ENCODE measurements at places on chromosomes 6 and 20. TPM values are rescaled to one million over a fixed set of nuclear protein-coding genes. Genes with fewer than 3 reads are reported as not detected.

DNA sequence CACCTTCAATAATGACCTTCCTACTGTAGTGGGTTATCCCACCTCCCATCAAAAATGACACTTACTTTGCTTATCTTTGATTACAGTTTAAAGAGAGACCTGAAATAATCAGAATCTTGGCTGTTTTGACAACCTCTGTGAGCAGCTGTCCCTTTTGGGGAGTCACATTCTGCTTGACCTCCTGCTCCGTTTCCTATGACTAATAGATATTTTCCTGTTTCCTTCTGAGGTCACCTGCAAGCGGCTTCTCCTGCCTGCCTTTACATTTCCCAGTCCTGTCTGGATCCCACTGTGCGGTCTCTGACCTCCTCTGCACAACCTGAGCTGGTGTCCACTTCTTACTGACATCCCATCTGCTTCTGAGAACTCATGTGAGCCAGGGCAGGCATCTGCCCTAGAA, 54.2 kb downstream of the TRAM2 start:
- DNase-seq: no peak

DNA sequence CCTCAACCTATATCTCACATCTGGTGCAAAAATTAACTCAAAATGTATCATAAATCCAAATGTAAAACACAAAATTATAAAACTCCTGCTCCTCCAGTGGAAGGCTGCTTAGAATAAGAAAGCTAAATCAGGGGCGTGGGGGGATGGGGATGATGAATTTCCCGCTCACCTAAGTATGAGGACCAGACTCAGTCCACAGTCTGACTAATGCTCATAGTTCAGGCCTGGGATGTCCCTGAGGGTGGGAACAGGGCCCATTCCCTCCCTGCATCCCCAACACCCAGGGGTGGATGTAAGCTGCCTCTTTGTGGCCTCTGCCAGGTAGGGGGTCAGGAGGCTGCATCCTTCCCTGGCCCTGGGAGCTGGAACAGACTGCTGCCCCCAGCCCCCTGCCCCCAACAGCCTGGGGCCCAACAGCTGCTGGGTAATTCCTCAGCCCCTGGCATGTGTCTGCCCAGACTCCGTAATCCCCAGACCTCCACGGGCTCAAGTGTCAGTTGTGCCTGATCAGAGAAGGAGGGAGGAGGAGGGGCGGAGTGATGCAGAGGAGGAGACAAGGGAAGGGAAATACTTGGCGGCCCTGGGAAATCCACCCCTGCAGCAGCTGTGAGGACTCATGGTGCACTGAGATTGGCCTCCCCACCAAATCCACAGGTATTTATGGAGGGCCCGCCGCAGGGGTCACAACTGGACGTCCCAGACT, 224.5 kb downstream of the PREX1 start:
- DNase-seq: no peak

DNA sequence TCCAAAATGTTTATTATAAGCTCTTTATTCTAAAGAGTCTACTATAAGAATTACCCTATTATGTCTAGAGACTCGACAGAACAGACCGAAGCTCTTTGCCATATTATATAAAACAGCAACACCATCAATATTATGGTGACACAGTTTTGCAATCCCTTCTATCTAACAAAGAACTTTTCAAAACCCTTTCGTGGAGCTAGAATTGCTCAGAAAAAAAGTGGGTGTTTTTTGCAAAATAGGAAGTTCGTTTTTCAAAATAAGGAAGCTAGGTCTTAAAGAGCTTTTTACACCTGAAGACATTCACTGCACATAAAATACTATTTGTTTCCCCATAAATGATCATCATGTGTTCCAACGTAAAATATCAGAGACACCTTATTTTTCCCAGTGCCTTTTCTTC, 240.0 kb downstream of the FOXC1 start:
- DNase-seq: no peak

Gene FAM217A
- total RNA-seq: 0.09 TPM

DNA sequence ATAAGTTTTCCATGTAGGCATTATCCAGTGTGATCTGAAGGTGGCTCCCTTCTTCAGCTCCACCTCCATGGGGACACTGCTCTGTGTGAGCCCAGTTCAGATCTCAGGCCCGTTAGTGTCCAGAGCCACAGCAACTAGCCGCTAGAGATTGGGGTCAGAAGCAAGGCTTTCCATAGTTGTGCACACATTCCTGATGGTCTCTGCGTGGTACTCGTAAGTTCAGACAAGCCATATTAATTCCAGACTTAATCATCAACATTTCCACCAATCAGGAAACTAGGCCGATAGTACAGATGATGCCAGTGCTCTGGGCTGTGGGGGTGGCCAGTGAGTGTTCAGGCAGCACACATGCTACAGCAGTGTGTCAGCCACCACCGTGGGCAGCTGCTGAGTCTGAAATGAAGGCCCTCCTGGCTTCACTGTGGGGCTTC, 17.5 kb upstream of the SYNCRIP start:
- DNase-seq: no peak

- DNase-seq: peak; percentile 53
Measured at GRCh38 chr6:36679043-36679833, 724 bp downstream of the CDKN1A start.

Gene CDH26
- total RNA-seq: 3.3 TPM

- DNase-seq: no peak
Measured at GRCh38 chr6:30888816-30889495, 4.6 kb downstream of the DDR1 start.

Gene NEDD9
- total RNA-seq: 18.1 TPM

GRCh38 chr6:153673225-153673624, 365.8 kb upstream of the OPRM1 start:
- no peak for DNase-seq

Gene ABCC10
- total RNA-seq: 46.8 TPM

DNA sequence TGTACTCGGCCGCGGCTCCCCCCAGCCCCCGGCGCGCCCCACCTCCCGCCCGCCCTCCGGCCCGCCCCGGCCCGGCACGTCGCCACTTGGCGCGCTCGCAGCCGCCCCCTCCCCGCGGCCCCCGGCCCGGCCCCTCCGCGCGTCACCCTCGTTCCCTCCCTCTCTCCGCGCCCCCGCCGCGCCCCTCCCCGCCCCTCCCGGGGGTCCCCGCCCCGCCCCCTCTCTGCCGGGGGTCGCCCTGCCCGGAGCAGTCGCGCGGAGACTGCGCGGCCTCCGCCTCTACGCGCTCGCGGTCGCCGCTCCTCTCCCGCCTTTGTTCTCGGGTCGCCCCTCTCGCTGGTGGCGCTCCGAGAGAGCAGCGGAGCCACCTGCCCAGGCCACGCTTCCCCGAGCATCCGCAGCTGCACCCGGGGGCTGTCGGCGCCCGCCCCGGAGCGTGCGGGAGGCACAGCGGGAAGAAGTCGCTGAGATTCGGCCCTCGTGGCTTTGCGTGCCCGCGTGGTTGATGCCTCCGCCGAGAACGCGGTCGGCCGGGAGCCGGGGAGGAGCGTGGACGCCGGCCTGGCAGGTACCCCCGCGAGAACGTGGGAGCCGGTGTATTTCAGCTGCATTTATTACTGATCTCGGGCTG, at the start of gene PHF10:
Gene PHF10 (minus strand): TSS at position 7 of the 631 bp plus-strand sequence. CDS start 569 bp downstream, outside the sequence.
- peak; percentile 15 for DNase-seq

DNA sequence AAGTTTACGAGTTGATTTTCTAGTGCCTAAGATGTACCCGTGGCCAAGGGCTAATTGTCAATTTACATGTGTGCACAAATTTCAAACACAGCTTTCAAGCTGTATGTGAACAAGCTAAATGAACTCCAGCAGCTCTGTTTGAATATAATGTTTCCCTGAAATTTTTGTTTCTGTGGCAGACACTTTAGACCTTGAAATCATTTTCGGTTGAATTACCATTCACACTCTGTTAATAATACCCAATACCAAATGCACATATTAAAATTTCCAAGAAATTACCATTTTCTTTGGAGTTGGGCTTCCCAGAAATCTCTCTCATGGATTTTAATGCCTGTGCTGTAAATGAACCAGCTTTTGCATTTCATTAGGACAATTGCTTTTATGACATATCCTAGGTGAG, 506.1 kb upstream of the ID4 start:
- no peak for DNase-seq

GRCh38 chr6:166325383-166326042, 16.8 kb downstream of the SFT2D1 start:
- no peak for DNase-seq

DNA sequence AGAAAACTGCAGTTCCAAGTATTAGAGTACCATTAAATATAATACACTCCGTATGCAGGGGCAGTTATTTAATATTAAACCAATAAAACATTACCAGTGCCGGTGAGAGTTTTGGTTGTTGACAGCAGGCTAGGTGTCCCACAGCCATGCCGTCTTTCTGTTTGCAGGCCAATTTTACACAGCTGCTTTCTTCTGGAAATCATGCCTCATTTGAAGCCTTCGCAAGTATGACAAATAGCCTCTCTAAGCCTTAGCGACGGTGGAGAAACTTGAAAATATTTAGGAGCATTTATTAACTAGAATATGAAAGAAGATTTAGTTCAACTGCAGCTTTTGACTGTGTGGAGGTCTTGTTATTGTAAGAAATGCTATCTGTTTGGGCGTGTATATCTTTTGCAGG, 226.0 kb downstream of the BMP2 start:
- DNase-seq: no peak

Gene RIPPLY2
- total RNA-seq: not detected

GRCh38 chr20:45223136-45223535, 2.0 kb downstream of the SEMG2 start:
- DNase-seq: no peak

DNA sequence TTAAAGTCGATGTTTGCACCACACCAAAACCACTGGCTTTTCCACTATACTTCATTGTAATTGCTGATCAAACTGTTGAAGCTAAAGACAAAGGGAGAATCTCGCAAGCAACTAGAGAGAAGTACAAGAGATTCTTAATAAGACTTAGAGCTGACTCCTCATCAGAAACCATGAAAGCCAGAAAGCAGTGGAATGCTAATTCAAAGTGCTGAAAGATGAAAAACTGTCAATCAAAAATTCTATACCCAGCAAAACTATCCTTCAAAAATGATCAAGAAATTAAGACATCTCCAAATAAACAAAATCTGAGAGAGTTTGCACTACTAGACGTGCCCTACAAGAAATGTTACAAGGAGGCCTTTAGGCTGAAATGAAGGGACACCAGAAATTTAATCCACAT, 52.6 kb downstream of the CD83 start:
- no peak for DNase-seq

DNA sequence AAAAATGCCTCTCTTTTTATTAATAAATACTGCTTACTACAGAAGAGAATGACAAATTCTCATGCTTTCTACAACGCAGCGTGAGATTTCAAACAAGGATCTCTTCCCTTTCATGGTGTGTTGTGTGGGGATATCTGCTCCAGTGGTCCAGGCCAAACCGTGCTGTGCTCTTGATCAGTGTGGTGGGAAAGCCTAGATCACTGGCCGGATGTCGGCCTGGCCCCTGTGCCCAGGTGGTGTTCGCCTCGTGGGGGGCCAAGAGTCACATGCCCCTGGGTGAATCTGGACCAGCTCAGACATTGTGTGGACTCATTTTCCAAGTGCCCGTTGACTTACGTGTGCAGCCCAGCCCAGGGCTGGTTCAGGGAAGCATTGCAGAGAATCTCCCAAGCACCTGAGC, 4.3 kb downstream of the CDH4 start:
- no peak for DNase-seq

Gene ZKSCAN3
- 8.6 TPM for total RNA-seq

DNA sequence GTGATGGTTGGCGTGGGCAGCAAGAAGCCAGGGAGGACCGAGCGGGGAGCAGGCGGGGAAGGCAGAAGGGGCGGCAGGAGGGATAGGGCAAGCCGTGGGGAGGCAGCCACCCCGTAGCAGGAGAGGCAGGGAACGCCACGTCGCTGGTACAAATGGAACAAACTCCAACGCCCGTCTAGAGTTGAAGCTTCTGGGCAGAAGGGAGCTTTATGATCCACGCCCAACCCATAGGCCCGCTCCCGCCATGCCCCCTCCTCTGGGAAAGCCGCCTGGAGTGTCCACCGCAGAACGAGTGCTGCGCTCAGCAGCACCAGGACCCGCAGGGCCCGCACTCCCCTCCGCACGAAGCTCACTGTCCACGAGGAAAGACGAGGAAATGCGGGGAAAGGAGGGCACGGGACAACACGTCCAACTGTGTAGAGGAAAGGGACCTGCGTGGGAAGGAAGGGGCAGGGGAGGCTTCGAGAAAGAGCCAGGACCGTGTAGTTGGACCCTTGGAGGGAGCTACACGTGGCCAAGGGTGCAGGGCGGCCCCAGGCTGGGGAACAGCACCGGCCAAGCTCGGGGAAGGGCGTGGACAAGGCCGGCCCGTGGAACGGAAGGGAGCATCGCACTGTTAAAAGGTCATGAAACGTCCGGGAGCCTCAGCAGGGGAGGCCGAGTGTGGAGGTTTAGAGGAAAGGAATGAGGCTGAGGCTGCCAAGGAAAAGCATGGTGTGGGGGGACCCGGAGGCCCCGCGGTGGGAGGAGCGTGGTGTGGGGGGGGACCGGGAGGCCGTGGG, 204.0 kb downstream of the DLL1 start:
- DNase-seq: no peak

GRCh38 chr6:142822383-142822782, 122.6 kb downstream of the HIVEP2 start:
- DNase-seq: no peak

Gene TUBB2A
- 108 TPM for total RNA-seq

Data from mucosa of gallbladder (tissue), 1 donor.